ENCODE measurements at places on chromosomes 2 and 18.
A peak's percentile ranks its signal among the peaks of the same experiment; 100 is the strongest.

- no peak for DNase-seq
Observed at GRCh38 chr2:238895891-238896600, 48.2 kb downstream of the TWIST2 start.

DNA sequence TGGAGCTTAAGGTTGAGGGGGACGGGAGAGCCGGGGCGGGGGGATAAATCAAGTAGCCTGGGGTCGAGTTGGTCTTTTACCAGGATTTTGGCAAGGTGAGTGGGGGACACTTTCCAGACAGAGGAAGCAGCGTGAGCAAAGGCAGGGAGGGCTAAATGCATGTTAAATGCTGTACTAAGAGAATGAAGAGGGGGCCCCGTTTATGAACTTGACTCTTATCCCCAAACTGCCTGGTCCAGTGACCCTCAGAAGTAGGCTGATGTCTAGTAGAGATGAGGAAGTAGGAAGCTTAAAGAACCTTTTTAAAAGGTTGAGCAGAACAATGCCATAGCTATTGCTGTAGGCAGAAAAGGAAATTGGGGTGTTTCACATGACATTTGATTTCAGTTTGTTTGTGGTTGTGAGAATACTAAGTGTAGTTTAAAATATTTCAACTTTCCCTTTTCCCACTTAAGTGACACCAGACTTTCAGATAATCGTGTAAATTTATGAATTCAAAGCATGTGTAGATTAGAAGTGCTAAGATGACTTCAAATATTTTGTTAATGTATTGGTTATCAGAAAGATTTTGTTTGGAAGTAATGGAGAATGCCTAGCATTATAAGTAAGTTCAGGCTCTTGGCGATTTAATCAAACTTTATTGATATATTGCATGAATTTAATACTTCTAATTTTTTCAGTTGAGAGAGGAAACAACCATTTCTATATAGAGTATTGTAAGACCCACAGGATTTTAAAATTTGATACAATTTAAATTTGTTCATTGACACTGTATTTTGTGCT lies 1.8 kb downstream of the REL start:
- DNase-seq = no peak

DNA sequence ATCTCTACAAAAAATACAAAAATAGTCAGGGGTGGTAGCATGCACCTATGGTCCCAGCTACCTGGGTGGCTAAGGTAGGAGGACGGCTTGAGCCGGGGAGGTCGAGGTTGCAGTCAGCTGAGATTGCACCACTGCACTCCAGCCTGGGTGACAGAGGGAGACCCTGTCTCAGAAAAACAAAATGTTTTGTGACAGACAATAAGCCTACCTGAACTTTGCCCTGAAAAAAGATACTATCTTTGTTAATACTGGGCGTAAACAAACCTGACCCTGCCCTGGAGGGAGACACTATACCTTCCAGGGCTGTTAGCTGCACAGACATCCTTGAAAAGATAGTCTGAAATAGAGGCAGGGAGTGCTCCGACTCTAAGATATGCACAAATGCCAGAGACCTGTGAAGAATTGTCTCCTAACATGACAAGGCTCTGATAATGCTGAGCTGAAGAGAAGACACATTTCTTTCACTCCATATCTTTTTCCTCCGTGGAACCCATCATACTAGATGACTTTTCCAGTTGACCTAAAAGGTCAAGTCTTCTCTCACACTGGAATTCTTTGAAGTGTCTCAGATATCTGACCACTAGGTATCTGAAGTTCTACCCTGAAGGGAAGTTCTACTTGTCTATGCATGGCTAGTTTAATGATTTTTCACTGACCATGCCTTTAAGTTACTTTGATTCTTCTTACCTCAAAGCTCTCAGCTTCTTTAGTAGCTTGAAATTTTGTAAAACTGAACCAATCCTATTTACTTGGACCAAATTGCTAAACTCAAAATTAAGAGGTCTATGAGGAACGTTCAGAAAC lies 20.9 kb upstream of the HK2 start:
- no peak for DNase-seq

GRCh38 chr2:144518748-144519596 lies 947 bp downstream of the ZEB2 start:
- no peak for DNase-seq

- no peak for DNase-seq
Observed at GRCh38 chr18:52060607-52061304, 279.2 kb upstream of the DCC start.

DNA sequence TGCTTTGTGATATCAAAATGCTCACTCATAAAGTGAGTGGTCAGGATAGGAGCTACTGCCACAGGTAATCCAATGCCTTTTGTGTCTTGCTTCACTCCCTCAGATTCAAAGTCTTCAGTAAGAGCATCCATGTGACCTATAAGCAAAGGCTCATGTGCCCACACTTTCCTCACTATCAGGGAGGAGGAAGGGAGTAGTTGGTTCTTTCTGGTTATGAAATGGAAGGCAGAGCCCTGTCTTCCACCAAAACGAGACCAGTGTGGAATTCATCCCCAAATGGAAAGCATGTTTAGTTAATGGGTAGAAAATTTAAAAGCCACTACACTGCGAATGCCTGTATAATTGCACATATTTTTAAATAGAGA lies 25.8 kb downstream of the IL1F10 start:
- DNase-seq = no peak

DNA sequence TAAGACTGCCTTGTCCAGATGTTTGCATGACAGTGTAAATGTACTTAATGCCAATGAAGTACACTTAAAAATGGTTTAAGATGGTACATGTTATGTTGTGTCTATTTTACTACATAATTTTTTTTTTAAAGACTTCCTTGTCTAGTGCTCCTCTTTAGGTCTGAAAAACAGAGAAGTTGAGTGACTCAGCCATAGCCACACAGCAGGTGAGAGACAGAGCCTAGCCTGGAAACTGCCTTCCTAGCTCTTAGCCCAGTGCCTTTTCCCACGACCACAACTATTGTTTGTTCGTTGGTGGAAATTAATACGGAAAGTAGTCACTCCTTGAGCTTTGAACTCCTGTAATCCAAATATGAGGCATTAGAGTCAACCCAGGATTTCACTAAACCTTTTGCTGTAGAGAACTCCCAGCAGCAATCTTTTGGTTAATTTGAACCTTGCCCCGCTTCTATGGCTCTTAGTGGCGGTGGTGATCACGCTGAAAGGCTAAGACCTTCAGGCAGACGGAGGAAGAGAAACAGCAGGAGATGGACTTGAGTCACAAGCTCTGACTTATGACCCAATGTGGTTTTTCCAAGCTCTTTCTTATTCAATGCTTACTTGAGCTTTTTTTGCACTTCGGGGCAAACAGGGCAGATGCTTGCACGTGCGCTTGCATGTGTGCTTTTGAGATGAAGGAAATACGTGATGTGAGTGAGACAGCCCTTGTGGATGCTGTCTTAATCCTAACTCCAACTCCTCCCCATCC lies 21.2 kb downstream of the TRIB2 start:
- DNase-seq = no peak

DNA sequence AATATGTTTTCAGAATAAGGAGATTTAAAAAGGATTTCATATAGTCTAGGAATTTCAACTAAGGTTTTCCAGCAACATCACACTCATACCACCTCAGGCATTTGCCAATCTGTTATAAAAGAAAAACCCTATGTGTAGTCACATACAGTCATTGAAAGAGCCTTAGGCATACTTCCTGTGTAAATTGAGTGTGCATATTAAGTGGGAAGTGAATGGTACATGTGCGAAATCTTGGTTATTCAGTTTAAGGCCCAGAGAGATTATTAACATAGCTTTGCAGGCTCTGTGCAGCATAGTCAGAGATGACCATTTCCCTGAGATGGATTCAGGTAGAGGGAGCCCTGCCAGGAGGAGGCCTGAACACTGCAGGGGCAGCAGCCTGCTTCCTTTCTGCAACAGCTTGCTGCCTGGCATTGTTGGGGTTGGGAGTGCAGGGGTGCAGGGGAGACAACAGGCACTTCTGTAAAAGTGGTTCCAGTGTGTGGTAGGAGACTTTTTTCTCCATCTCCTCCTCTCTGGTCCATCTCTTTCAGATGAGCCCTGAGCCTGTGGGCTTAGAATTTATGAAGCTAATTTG lies 100.1 kb upstream of the OSR1 start:
- no peak for DNase-seq

- no peak for DNase-seq
Observed at GRCh38 chr2:85112906-85113625, 20.1 kb upstream of the TCF7L1 start.

- DNase-seq = no peak
Observed at GRCh38 chr18:52716973-52717372, 377.0 kb downstream of the DCC start.

- no peak for DNase-seq
Observed at GRCh38 chr2:151953467-151953866, 125.2 kb upstream of the ARL5A start.

DNA sequence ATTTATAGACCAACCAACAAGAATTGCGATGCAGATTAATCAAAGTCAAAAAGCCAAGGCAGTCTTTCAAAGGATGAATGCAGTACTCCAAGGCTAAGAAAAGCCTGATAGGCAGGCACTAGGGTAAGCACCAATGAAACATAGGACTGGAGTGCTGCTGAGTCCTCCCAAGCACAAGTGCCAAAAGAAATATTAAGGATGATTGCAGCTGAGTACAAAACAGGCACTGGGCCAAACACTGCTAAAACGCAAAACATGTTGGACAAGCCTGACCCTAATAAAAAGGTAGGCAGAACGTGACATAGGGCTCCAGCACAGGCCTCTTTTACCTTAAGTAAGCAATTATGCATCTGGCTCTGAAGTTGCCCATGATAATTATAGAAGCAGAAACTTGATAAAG lies 160.1 kb upstream of the LRP1B start:
- peak; percentile 44 for DNase-seq

DNA sequence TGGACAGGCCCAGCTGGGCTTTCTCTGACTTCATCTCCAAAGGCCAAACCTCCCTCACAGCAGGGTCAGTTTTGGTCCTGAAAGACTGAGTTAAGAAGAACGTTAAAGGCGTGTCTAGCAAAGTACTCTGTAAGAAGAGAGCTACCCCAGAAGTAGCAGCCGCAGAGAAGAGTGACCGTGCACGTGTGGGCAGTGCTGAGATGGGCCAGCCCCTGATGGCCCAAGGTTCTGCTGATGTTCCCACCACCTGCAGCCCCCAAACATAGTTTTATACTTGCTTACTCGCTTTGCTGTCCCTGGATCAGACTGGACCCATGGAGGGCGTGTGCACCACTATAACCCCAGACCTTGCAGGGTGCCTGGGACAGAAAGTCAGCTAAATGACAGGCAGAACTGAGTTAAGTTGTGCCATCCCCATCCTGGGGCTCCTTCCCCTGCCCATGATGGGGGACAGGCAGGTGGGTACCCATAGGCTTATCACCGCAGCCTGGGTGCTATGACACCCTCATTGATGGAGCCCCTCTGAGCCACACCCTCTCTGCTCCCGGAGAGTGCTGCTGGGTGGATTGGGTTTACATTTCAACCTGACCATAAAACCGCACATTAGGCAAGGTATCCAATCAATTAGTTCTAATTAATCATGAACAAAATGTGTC lies 367.3 kb upstream of the HS6ST1 start:
- DNase-seq = no peak

GRCh38 chr2:230557065-230557464 lies 141.1 kb downstream of the SP100 start:
- no peak for DNase-seq

DNA sequence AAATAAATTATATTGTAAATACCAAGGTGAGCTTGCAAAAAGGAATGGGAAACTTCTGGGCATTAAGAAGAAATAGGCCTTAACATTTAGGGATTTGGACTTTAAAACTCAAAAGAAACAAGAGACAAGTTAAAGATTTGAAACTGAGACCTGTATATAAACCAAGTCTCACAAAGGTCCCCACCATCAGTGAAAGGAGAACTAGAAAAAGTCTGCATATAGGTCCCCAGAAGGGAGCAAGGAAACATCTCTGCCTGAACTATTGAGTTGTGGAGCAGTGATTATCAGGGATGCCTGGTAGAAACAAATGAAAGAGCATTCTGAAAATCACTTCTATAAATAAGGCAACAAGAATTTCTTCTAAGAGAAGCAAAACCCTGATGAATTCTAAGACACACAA lies 30.5 kb upstream of the ITGAV start:
- no peak for DNase-seq

- DNase-seq = no peak
Observed at GRCh38 chr2:120294008-120294340, 41.3 kb downstream of the RALB start.

DNA sequence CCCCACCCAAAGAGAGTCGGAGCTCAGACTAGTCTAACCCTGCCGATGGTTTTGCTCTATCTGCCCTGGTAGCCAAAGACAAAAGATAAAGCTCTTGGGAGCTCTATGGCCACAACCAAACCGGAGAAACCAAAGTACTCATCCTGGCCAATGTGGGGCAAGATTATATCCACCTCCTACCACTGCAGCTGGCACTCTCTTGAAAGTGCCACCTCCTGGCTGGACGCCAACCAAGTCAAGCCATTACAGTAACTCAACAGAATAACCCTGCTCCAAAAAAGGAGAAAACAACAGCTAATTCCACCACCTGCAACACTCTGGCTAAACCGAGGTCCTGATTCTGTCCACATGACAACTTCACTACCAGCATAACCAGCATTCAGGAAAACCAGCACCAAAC lies 57.6 kb downstream of the SESTD1 start:
- no peak for DNase-seq

GRCh38 chr2:174787487-174788205 lies 23.4 kb upstream of the CHRNA1 start:
- DNase-seq = no peak

GRCh38 chr18:47736376-47737140 lies 193.9 kb downstream of the SMAD2 start:
- no peak for DNase-seq

All from NCI-H774 (cell line).